Cerebellar nuclear complex (tissue), 1 donor: ENCODE measurements at places on chromosomes 7 and 10.

DNA sequence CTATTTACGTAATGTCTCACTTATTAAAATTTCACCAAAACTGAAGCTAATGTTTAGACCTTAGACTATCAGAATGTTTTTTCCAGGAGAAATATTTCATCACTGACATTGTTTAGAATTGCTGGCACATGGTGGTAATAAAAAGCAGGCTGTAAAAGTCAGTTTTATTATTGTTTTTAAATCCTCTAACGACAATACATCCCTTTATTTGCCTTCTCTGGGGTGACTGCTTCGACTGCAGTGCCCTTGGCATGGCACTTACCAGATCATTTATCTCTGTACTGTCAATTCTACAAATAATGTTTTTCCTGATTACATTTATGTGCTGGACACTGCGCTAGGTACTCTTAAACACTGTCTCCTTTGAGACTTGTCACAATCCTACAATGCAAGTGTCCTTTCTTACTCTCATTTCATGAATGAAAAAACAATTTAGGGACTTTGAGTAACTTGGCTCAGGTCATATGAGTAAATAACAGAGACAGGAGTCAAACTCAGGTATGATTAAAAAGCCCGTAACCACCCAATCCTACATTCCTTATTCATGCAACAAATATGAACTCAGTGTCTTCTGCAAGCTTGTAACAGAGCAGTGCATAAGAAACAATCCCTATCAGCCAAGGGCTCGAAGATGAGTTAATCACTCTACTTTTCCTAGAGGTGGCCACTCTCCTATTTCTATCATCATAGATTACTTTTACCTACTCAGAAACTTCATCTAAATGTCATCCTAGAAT lies 5.6 kb upstream of the ING3 start:
- no peak for DNase-seq

DNA sequence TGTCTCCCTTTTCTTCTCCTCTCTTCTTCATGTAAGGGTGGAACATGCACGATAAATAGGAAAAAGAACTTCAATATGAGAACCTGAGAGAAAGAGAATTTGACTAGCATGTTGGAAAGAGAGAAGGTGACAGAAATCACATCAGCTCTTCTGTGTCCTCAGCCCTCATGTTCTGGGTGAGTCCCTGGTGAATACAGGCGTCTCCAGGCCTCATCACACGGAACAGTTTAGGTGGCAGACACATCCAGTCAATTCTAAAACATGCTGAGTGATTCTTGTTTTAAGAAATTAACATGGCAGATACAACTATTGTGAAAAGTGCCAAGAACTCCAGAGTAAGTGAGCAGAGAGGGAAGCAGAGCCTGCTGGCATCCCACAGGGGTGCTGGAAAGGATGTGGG lies 96.1 kb downstream of the FAM107B start:
- DNase-seq, result no peak

GRCh38 chr10:88980247-88980646 lies 10.4 kb upstream of the FAS start:
- no peak for DNase-seq

- DNase-seq, result no peak
Measured at GRCh38 chr10:96857301-96858012, 25.4 kb downstream of the LCOR start.

- no peak for DNase-seq
Measured at GRCh38 chr10:30749385-30749784, 119.8 kb upstream of the LYZL2 start.

DNA sequence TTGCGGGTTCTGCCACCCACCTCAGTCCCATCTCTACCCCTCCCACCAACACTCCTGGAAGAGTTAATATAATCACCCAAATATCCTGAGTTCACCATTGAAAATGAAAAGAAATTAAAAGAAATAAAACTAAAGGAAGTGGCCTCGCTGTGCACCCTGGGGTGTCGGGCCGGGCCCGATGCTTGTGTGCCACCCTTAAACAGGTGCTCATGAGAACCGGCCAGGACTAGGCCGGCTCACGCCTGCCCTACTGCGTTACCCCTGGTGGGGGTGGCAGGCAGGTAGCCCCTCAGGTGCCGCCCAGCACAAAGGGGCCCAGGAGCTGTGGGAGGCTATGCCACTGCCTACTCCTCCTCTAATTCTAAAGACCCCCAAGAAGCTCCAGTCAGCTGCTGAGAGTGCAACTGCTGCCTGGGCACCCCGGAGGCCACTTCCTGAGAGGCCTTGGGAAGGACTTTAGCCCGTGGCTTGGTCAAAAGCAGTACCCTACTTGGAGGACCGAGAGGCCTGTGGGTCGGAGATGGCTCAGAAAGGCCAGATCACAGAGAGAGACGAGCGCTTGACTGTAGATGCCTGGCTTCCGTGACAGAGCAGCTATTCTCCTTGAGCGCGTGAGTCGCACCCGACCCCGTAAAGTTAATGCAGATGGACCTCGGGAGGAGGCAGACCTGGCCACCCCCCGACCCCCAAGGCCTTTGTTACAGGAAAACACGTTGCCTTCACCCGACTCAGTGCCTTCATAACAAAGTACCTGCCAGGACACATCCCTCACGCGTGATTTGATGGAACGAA lies 51.0 kb upstream of the PPP2R2D start:
- no peak for DNase-seq

DNA sequence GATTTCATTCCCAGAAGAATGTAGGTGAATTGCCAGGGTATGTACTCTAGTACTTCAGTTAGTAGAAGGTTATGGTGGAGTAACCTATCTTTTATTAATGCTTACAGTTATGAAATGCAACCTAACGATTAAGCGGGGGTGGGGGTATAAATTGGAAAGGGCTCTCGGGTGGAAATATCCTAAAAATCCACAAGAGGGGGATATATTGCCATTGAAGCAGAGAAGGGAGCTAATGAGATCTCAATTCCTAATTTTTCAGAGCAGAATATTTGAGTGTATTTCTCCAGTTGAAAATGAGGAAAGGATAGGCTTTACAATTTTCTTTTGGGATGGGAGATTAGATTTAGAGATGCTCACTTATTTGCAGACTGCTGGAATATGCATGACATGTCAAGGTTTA lies 90.8 kb downstream of the DNAJB9 start:
- DNase-seq, result no peak

DNA sequence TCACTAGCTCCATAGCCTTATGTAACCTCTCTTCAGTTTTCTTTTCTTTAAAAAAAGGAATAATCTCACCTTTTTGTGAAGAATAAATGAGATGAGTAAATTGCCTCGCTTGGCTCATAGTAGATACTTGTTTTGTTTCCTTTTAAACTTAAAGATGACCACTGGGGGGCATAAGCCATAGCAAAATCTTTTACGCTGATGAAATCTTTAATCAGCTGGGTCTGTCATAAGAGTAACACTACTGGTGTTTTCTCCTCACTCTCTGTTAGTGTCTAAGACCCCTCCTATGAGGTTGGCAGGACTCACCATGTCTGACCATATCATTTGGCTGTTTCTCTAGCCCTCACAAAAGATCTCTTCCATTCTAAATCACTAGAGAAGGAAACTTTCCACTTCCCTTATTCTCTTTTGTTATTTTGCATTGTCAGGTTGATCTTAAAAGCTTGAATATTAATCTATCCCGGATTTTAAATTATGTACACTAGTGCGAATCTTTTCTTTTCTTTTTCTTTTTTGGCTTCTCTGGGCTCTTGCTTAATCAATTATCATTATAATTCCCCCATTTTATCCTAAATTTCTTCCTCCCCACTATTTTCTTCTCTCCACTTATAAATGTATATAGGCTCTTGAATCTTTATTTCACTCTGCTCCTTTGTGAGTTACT lies 12.5 kb downstream of the STAG3 start:
- DNase-seq, result no peak

DNA sequence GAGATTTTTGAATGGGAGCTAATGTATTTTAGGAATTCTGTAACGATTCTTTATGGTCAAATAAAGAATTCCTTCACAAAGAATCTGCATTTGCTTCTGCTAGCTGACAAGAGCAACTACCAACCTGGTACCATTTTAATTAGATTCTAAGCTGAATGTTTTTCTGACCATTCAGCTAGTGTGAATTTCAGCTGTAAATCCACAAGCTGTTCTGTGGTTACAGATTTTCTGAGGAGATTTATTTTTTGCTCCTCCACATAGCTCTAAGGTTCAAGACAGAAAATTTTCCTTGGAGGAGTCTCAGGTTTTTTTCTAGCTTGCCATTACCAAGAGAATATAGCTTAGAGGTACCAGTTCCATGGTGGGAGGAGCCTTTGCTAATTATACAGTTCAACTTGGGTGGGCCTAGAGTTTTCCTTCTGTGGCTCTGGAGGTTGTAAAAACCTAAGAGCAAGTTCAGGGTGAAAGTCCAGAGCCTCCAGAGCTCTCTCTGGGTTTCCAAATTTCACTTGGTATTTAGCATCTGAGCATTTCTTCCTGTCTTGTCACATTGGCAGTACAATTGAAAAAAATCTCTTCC lies 120.1 kb downstream of the JAZF1 start:
- no peak for DNase-seq

- no peak for DNase-seq
Measured at GRCh38 chr7:155129186-155129585, 59.1 kb downstream of the HTR5A start.

DNA sequence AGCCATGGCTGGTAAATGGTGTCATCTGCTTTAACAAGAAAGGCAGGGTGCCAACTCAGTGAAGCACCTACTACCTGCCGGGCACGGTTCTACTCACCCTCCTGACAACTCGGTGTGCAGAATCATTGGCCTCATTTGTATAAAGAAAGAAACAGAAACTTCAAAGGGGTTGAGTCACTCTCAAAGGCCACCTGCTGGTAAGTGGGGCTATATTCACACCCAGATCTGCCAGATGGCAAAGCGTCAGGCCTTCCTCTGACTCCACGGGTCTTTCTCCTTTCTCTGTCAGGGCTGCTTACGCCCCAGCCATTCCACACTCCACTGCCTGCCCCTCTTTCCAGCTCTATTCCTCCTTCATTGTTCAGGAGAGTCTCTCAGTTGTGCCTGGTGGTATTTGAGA lies 309.2 kb downstream of the GFRA1 start:
- DNase-seq, result no peak

- DNase-seq, result no peak
Measured at GRCh38 chr10:89332123-89332633, 4.4 kb downstream of the IFIT3 start.

- no peak for DNase-seq
Measured at GRCh38 chr7:48098846-48099245, 9.8 kb downstream of the UPP1 start.

DNA sequence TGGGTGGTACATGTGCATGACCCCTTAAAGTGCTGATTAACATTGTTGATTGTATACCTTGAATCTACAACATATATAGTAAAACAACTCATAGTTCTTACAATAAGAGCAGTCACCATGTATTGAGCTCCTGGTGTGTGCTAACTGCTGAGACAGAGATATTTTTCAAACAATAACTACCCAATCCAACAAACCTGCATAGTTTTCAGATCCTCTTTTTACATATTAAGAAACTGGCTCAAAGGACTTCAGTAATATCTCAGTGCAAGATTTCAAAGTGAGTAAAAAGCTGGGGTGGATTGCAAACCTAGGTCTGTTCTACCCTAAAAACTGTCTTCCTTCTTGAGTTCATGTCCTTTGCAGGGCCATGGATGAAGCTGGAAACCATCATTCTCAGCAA lies 272.2 kb downstream of the SNX13 start:
- no peak for DNase-seq

DNA sequence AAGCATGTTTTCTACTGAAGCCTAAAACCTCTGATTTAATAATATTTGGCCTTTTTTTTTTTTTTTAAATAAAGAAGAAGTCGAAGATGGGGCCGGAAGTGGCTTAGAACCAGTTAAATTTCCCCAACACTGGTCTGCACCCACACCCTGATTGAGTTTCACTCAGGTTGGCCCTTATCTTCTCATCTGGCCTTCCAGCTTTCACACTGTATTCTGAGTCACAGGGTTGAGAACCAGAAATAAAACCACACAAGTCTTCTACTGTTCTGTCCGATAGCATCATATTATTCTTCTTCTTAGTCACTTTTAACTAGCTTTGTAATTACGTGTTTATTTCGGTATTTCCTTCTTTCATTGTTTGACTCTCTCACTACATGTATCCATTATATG lies 9.9 kb downstream of the ZNF365 start:
- no peak for DNase-seq

DNA sequence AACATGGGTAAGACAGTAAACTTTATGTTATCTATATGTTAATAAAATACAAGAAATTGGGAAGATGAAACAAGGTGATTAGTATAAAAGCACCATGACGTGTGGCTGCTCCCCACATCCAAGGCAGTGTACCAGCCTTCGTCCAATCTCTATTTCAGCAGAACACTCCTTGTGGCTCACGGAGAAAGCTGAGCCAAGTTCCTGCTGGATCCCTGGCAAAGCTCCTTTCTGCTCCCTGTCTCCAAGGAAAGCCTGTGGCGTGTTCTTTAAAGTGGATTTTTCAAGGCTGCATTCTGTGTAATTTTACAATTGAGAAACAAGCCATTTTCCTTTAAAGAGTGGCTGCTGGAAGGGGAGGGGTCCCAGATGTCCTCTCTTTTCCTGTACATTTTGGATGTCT lies 467.3 kb downstream of the PTPRN2 start:
- DNase-seq, result no peak

- no peak for DNase-seq
Measured at GRCh38 chr7:73834626-73835191, 3.9 kb downstream of the CLDN4 start.

GRCh38 chr7:17142831-17143541 lies 155.5 kb upstream of the AHR start:
- no peak for DNase-seq

- DNase-seq, result no peak
Measured at GRCh38 chr7:38637957-38638356, 6.8 kb upstream of the AMPH start.

GRCh38 chr7:158112571-158113320 lies 474.9 kb downstream of the PTPRN2 start:
- no peak for DNase-seq
